Tibial nerve (tissue), 4 donors: ENCODE measurements at places on chromosomes 16 and 17. TPM values are rescaled to one million over a fixed set of nuclear protein-coding genes. Genes with fewer than 3 reads are reported as not detected.

- no peak for DNase-seq
Measured at GRCh38 chr17:73902416-73903181, 258.4 kb upstream of the SDK2 start.

DNA sequence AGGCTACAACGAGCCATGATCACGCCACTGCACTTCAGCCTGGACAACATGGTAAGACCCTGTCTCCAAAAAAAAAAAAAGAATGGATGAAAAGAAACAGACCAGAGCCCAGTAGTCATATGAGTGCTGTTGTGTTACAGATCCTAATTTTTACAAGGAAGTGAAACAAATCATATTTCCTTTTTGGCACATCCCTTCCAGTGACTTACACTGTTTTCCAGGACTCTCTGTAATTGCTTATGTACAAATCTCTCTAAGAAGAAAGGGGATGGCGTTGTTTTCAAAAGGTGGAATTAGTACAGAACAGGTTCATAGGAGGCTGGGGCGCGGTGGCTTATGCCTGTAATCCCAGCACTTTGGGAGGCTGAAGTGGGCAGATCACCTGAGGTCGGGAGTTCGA is 19.8 kb upstream of the ZNF594 start:
- DNase-seq: no peak

GRCh38 chr17:37614391-37614790 is 5.2 kb upstream of the SYNRG start:
- DNase-seq: no peak

DNA sequence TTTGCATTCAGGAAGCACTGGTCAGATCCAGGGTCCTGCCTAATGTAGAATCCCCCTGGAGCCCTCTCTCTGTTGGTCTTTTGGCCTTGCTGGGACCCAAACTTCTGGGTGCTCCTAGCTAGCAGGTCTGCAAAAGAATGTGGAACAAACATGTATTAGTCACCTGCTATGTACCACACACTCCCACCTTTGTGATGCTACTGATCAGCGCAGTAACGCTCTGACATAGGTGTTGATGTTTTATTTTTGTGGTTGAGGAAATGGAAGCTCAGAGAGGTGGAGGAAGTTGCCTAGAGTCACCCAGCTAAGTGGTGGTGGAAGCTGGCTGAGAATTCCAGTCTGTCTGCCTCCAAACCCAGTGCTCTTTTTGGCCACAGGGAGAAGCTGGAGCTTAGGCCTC is 35.8 kb upstream of the LGALS9 start:
- DNase-seq: no peak

DNA sequence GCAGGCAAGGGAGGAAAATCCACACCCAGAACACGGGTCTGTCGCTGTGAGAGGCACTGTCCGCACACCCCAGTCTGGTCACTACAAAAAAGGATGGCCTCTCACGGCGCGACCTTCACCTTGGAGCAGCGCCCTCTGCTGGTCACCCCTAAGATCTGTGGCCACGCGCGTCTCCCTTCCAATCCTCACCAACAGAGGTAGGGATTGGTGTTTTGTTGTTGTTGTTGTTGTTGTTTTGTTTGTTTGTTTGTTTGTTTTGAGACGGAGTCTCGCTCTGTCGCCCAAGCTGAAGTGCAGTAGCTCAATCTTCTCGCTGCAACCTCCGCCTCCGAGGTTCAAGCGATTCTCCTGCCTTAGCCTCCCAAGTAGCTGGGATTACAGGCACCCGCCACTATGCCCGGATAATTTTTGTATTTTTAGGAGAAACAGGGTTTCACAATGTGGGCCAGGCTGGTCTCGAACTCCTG is 15.0 kb upstream of the C17orf58 start:
- no peak for DNase-seq

- DNase-seq: no peak
Measured at GRCh38 chr16:86261379-86261778, 248.9 kb upstream of the FOXF1 start.

The TBC1D3K gene
- total RNA-seq: not detected

The CRAMP1 gene
- total RNA-seq: 30.6 TPM

GRCh38 chr16:23893986-23894385 is 58.2 kb downstream of the PRKCB start:
- no peak for DNase-seq

GRCh38 chr16:546909-547770 is 13.1 kb upstream of the PRR35 start:
- DNase-seq: peak; percentile 54

The FBXW10 gene
- not detected for total RNA-seq

The SRL gene
- 0.84 TPM for total RNA-seq

DNA sequence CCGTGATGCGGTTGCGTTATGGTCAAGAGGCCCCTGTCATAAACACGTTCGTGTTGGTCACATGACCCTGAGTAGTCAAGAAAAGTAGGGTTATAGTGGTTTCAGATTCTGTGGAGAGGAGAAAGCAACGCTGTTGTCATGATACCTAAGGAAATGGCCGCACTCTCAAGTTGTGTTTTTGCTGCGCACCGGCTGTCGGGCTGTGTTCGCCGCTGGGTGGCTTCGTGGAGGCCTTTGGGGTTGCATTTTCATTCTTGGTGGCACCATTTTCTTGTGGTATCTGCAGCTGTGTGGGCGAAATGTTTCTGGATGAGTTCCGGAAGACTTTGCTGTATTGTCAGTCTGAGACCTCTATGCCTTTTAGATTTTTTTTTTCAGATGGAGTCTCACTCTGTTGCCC is 35.0 kb downstream of the DEF8 start:
- no peak for DNase-seq

The CCL15 gene
- not detected for total RNA-seq

DNA sequence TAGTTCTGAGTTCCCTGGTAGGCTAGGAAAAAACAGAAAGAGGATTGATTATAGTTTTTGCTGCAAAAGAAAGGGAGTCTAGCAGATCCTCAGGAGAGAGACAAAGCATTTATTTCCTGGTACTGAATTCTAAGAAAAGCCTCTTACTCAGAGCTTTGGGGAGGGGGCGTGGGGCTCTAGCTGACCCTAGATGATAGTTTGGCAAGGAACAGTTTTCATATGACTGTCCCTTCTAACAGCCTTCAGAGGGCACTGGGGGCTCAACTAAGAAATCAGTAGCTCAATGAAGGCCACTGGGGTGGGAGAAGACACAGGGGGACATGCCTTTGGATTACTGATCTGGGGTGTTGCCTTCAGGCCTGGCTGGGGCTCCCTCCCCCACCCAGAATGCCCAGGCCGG is 4.0 kb downstream of the CA7 start:
- DNase-seq: no peak

DNA sequence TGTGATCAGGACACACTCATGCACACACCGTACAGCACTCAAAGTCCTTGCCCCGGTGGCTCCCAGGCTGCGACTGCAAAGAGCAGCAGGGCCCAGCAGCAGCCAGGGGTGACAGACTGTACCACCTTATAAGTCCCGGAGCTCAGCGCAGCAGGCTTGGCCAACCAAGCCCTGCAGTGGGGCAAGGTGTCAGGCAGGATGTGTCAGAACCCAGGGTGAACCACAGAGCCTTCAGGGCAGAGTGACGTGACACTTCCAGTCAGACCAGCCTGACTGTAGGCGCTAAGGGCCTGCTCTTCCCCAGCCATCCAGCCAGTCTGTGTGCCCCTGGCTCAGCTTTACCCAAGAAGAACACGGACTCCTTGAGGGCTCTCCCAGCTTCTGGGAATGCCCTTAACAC is 204.1 kb downstream of the COPRS start:
- no peak for DNase-seq

DNA sequence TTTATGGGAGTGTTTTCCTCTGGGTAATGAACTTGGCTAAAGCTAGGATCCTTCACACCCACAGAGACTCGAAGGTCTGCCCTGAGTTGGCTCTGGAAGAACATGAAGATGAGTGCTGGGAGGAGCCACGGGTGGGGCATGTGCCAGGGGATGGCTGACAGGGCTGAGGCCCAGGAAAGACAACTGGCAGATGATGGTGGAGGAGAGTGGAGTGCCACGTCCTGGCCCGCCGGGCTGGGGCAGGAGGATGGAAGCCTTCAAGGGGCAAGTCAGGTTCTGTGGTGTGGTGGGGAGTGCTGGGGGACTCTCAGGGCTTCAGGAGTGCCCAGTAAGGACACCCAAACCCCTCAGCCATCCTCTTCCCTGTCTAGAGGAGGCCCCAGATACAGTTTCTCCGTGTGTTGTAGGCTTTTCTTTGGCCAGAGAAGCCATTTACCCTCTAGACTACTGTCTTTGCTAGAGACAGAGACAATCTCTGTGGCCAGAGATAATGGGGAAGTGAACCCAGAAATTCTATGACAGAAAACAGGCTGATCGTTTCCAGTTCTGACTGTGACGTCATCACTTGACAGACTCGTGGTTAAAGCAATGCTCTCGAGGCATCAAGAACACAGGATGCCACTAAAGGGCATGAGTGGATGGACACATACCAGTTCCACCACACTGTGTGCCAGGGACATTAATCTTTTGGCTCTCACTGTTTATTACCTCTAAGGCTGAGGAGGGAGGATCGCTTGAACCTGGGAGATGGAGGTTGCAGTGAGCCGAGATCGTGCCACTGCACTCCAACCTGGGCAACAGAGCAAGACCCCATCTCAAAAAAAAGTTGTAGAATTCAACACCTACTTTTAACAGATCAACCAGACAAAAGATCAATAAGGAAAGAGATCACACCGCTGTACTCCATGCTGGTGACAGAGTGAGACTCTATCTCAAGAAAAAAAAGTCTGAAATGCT is 18.6 kb upstream of the SLC5A10 start:
- no peak for DNase-seq

GRCh38 chr16:81318711-81319110 is 3.9 kb downstream of the GAN start:
- DNase-seq: no peak

The YPEL2 gene
- total RNA-seq: 51.6 TPM

GRCh38 chr16:56477096-56477878 is 25.9 kb downstream of the OGFOD1 start:
- DNase-seq: no peak

DNA sequence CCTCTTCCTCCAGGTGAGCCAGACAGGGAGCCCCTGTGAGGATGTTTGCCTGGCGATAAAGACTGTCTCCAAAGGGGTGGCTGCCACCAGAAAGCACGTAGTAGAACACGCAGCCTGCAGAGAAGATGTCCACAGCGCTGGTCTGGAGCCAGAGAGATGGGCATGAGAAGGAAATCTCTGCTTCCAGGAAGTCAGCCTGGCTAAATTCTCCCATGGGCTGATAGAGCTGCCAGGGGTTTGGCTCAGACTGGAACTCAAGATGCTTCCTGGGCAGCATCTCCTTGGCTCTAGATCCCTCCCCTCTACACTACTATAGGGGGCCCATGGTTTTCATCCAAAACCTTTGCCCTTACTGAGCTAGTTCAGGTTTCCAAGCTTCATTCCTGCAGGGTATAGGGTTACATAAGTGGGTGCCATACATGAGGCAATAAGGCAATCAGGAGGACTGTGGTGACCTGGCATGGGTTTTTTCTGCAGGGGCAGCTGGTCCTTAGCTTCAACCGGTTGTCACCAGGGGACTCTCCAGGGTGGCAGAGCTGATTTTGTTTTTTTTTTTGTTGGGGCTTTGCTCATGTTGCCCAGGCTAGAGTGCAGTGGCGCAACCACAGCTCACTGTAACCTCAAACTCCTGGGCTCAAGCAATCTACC is 13.6 kb downstream of the PLK1 start:
- no peak for DNase-seq

- no peak for DNase-seq
Measured at GRCh38 chr17:8066841-8067775, 20.4 kb downstream of the ALOX12B start.

The SLC9A5 gene
- total RNA-seq: 1.3 TPM

- no peak for DNase-seq
Measured at GRCh38 chr17:52148969-52149351, 9.6 kb downstream of the CA10 start.

The TEX19 gene
- not detected for total RNA-seq

- DNase-seq: no peak
Measured at GRCh38 chr17:45138911-45139532, 3.5 kb downstream of the ACBD4 start.

GRCh38 chr16:3518292-3518985 is 17.6 kb downstream of the CLUAP1 start:
- no peak for DNase-seq

The SYNGR3 gene
- not detected for total RNA-seq

The LRRC46 gene
- not detected for total RNA-seq

DNA sequence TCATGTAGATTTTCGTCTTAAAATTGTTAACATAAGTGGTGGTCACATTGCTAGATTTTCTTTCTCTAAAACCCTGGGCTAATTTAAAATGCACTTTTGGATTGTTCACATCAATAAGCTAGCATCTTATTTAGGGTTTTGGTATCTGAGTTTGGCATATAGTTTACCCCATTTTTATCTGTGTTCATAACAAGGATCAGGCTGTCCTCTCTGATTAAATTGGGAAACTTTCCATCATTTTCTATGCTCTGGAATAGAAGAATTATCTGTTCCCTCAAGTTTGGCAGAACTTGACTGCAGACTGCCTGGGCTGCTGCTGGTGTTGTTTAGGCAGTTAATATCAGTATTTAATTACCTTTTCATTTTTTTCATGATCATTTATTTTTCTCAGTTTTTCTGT is 1.8 kb downstream of the SPECC1 start:
- DNase-seq: no peak

GRCh38 chr17:29368926-29369325 is 21.2 kb upstream of the TAOK1 start:
- DNase-seq: no peak

The CHD3 gene
- 80.4 TPM for total RNA-seq

The HEATR9 gene
- not detected for total RNA-seq

The TP53TG3 gene
- not detected for total RNA-seq

The SLC6A2 gene
- total RNA-seq: 0.59 TPM

The ADORA2B gene
- total RNA-seq: 0.59 TPM

DNA sequence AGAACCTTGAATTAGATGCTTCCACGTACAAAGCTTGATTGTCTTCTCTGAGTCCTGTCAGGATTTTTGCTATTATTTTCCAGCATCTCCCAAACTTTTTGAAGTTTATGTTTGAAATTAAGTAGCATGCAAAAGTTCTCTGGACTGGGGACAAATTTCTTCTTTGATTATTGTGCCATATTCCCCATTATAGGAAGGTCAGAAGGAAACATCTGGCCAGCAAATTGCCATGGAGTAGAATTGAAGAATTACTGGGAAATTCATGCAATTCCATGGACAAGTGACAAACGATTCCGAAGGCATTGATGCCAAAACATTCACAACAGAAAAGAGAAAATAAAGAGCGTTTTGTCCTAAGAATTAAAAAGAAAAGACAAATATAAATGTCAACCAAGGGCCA is 737.2 kb downstream of the CDH11 start:
- DNase-seq: no peak

- DNase-seq: no peak
Measured at GRCh38 chr16:22968931-22969330, 155.0 kb downstream of the HS3ST2 start.

The CIBAR2 gene
- not detected for total RNA-seq

The CNTD1 gene
- total RNA-seq: 0.22 TPM

The RAPGEFL1 gene
- 7.6 TPM for total RNA-seq

The TP53TG3D gene
- total RNA-seq: 5.9 TPM

- no peak for DNase-seq
Measured at GRCh38 chr17:36024106-36024869, 6.5 kb upstream of the CCL23 start.

- peak; percentile 88 for DNase-seq
Measured at GRCh38 chr16:23452572-23453337, at the start of gene COG7. COG7 (minus strand) TSS chr16:23453189; CDS start chr16:23452994, 195 bp downstream.

GRCh38 chr16:65497571-65497970 is 375.7 kb upstream of the CDH11 start:
- no peak for DNase-seq

- DNase-seq: no peak
Measured at GRCh38 chr17:57858838-57859237, 9.0 kb upstream of the MRPS23 start.

GRCh38 chr17:31537565-31538011 is 146.1 kb downstream of the RAB11FIP4 start:
- DNase-seq: no peak

The TBC1D3C gene
- total RNA-seq: not detected
